GM04504 (cell line): ENCODE measurements at places on chromosomes 11 and 22.

DNA sequence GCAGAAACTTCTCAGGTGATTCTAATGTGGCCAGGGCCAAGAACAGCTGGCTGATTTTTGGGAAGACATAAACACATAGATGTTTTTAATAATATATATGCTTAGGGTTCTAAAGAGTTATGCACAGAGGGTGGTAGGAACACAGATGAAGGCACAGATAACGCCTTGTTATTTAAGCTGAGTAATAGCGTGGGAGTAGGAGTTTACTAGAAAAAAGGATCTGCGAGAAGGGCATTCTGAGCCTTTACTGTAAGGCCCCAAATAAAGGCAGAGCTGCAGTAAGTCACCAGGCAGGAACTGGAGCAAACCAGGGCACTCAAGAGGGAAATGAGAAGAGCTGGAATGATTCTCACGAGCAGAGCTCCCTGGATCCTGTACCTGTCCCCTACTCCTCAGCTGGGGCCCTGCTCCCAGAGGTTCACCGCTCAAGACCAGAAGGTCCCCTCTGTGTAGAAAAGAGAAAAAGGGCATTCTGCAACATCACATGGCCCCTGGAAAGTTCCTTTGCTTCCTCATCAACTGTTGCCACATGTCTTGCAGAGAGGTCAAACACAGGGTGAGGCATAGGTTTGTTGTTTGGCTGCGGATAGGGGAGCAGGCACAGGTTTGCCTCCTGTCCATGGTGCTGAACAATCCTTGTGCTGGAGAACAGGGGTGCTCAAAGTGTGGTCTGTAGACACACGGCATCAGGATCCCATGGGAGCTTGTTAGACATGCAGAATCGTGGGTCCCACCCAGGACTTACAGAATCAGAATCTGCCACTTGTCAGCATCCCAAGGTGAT lies 125.7 kb downstream of the TENM4 start:
- no peak for DNase-seq

DNA sequence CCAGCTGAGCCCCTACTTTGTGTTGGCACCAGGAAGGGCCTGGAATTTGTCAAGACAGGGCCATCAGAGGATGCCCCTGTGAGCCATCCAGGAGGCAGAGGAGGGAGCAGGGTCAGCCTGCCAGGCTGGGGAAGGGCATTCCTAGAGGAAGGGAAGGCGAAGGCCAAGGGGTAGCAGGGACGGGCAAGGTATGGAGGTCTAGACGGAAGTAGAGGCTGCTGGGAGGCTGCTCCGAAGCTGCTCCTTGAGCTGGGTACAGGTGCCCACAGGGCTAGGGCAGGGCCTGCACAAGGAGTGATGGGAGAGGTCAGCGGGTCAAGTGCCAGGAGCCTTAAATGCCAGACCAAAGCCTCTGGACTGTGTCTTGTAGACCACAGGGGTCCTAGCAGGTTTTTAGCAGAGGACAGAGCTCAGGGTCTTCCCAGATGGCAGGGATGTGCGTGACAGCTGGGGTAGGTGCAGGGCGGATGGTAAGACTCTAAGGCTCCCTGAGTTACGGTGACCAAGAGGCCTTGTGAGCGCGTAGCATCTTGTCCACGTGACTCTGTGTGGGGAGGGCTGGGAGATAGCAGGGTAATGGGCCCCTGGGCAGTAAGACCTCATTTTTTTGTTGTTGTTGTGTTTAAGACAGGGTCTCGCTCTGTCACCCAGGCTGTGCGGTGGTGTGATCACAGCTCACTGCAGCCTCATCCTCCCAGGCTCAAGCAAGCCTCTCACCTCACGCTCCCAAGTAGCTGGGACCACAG lies 31.7 kb upstream of the CSNK1E start:
- DNase-seq: no peak

- DNase-seq: no peak
Measured at GRCh38 chr11:114059984-114060391, 477 bp downstream of the ZBTB16 start.

DNA sequence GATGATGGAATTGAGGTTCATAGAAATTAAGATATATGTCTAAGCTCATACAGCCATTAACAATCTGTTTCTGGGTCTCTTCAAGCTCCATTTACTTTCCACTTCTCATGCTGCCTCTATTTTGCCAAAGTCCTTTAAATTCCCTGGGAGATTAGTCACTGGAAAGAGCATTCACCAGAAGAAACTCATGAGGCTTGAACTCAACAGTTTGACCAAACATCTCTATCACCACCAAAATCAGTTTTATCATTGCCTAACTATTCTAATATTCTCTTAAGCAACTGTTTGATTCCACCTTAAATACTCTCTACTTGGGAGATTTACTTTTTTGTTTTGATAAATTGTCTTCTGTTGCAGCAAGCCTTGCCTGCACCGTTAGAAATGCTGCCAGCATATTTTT lies 881.3 kb downstream of the KCNA4 start:
- DNase-seq: no peak

DNA sequence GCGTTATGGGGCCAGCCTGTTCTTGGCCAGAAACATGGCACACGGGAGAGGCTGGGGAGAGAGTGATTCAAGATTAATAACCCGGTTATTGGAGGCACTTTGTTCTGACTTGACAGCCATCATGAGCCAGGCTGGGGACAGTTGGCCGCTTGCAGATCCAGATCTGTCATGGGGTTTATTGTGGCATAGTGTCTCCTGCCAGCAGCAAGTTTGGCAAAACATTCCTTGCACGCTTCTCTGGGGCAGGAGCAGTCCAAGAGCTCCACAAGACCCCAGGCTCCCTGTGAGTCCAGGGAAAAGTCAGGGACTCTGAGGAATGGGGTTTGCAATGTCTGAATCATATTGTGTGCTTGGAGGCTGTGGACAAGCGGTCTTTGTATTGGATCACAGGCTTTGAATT lies 270.4 kb downstream of the MIAT start:
- DNase-seq: no peak

DNA sequence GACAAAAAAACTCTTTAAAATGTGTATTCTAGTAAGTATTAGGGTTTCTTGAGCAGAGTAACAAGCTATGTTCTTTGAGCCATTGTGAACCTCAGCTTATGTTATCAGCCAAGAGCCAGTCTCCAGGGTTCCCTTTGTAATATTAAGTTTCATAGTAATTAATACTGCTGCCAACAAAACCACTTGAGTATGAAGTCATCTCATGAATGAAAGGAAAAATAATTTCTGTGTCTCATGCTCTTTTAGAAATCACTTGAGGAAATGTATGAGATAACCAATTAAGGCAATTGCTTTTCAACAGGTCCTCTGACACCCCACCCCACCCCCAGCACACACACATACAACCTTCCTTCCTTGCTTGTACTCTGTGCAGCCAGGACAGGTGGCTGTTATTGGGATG lies 59.9 kb downstream of the BBOX1 start:
- DNase-seq: no peak

DNA sequence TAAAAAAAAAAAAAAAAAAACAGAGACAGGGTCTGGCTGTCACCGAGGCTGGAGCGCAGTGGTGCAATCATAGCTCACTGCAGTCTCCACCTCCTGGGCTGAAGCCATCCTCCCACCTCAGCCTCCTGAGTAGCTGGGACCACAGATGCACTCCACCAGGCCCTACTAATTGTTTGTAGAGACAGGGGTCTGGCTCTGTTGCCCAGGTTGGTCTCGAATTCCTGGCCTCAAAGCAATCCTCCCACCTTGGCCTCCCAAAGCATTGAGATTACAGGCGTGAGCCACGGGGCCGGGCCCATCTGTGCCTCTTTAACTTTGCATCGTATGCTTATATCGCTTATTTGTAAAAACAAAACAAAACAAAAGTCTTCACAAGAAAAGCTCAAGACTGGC lies 3.1 kb downstream of the CPT1A start:
- DNase-seq: no peak

GRCh38 chr11:65503949-65504673 lies 5.3 kb downstream of the MALAT1 start:
- no peak for DNase-seq

- DNase-seq: no peak
Measured at GRCh38 chr11:124297921-124298320, 15.8 kb downstream of the OR8D1 start.

DNA sequence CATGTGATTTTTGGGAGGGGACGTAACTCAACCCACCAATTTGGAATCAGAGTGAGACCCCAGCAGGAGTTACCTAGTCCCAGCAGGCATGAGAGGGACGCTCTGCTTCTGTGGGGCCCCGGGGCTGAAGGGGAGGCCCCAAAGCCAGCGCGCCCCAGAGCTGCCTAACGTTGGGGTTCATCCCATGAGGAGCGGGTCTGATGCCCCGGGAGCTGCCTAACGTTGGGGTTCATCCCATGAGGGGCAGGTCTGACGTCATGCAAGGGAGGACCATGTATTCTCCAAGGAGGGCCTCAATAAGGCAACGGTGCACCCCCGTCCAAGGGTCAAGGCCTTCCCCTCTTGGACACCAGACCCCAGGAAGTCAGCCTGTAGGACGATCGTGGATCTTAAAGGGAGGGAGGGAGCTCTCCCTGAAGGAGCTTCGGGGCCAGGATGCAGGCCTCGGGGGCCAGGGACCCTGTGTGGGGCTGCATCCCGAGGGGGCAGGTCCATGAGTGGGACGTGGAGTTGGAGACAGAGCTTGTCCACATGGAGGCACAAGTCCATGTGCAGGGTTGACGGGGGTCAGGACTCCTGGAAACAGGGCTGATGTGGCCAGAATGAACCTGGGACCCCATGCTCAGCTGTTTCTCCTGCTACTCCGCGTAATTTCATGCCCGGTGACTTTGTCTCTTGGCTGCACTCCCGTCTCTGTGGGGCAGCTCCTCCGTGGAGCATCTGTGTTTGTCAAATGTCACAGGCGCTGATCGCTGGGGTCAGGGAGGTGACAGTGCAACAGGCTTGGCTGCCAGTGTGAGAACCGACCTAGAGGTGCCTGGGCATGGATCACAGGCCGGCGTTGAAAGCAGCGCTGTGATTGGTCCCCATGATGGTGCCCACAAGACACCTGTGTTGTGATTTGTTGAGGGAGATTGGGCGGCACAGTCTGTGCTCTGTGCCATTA lies 1029.1 kb downstream of the BRD1 start:
- DNase-seq: no peak

- DNase-seq: peak; percentile 57
Measured at GRCh38 chr22:32764330-32765131, 37.0 kb upstream of the TIMP3 start.

DNA sequence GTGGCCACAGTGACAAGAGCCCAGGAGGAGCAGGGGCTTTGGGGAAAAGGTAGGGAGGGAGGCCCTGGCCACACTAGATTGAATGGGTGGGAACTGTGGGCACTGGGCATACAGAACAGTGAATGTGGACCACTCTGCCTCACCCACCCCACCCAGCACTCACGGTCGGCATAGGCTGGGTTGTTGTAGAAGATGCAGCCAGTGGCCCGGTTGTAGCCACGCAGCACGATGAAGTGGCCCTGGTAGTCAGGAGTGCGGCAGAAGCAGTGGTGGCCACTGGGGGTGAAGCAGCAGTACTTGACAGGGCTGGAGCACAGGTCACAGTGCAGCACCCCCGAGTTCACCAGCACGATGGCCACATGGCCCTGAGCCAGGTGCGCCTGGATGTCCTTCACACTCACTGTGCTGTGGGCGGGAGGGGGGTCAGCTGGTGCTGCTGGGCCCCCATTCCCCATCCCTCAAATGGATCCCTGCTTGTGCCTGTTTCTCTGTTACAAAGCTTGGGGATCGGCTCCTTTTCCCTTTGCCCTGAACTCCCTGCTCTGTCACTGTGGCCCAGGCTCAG lies 11.2 kb downstream of the GUCD1 start:
- DNase-seq: no peak

GRCh38 chr11:26254378-26254777 lies 77.6 kb upstream of the ANO3 start:
- no peak for DNase-seq

DNA sequence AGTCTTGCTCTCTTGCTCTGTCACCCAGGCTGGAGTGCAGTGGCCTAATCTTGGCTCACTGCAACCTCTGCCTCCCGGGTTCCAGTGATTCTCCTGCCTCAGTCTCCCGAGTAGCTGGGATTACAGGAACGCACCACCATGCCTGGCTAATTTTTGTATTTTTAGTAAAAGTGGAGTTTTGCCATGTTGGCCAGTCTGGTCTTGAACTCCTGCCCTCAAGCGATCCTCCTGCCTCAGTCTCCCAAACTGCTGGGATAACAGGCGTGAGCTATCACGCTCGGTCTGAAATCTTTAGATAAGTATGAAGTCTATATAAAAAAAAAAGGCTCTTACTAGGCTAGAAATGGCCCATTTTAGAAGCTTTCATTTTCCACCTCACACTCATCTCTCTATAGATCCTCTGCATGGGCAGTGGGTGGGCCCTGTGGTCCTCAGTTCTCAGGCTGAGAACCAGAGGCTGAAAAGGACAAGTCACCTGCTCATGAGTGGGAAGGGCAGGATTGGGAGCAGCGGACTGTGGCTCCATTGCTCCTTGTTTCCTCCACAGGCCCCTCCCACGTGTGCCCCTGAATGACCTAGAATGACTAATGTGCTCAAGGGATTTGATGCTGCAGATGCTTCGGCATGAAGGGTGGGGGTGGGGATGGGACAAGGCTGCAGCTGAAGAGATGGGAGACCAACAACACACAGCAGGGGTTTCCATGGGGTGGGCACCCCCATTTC lies 19.8 kb upstream of the PRAME start:
- DNase-seq: no peak

GRCh38 chr11:64717268-64717578 lies 5.8 kb downstream of the NRXN2 start:
- DNase-seq: no peak

- DNase-seq: no peak
Measured at GRCh38 chr22:36326178-36327161, 61.3 kb downstream of the MYH9 start.

- DNase-seq: no peak
Measured at GRCh38 chr11:117859488-117860112, 16.9 kb downstream of the FXYD6 start.

GRCh38 chr22:23845265-23846080 lies 6.7 kb upstream of the DERL3 start:
- no peak for DNase-seq

DNA sequence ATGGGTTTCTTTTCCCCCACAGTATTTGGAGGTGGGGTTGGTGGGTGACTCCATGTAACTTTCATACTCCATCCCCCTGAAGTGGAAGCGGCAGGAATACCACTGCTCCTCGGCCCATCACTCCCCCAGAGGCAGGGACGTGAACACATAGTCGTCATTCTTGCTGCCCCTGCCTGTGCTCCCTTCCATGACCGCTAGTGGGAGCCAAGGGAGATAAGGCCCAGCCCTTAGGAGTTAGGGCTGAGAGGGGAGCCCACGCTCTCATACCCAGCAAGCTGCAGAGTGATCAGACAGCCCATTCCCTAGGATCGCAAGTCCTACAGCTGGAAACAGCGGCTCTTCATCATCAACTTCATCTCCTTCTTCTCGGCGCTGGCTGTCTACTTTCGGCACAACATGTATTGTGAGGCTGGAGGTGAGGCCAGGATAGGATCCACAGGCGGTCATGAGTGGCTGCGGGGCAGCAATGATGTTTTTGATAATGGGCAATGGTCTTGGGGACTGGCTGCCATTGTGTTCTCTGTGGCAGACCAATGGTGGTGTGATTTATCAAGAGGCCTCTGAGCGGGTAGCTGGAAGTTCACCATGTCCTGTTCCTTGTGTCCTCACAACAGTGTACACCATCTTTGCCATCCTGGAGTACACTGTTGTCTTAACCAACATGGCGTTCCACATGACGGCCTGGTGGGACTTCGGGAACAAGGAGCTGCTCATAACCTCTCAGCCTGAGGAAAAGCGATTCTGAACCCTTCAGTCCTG lies 15.9 kb downstream of the RHOG start:
- DNase-seq: no peak

- DNase-seq: no peak
Measured at GRCh38 chr11:44979543-44980399, 29.1 kb upstream of the TP53I11 start.
